ENCODE measurements at places on chromosomes 2 and 18. TPM values are rescaled to one million over a fixed set of nuclear protein-coding genes. Genes with fewer than 3 reads are reported as not detected.

DNA sequence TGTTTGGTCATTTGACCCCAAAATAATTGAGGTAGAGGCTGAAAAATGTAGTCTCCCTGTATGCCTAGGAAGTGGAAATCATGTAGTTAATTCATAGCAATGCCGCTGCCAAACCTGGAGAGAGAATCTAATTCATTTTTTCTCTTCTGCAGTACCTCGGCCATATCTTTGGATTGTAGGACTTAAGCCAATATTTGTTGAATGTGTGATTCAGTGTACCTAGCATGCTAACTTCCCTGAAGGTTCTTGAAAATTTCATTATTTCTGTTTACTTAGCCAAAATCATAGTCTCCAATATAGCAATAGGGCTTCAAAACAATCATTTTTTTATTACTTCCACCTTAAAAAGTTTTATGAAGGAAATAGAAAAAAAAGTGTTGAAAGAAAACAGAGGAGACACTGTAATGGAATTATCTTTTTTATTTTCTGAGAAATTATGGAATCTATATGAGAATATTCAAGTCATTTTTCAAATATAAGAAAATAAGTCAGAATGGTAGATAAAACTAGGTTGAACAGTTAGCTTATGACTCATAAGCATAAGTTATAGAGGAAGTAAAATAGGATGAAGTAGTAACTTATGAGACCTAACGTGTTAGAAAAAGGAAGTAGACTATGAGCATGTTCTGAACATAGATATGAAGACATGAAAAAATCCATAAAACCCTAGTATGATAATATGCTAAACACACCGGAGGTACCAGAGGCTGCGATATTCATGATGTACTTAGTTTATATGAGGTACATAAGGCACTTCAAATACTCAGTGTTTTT is 35.2 kb upstream of the CDH19 start:
- no peaks in the 10 kb centered on the region for H3K4me1 ChIP-seq
- no peak overlapping the region for H3K27ac ChIP-seq
- H3K27me3 ChIP-seq, result no peaks in the 10 kb centered on the region
- no peak overlapping the region for H3K4me3 ChIP-seq

DNA sequence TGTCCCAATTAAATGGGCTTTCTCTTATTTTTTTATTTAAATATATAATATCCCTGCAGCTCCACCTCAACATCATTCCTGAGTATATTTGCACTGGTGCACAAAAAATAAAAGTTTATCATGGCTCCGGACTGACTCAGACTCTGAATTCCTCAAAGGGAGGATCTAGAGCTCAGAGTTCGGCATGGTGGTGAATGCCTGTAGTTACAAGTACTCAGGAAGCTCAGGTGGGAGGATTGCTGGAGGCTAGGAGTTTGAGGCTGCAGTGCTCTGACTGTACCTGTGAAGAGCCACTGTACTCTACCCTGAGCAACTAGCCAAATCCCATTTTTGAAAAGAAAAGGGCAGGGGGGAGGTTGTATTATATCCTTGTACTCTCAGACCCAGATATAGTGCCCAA is 52.8 kb upstream of the NRXN1 start:
- H3K27ac ChIP-seq, result no peak overlapping the region
- H3K4me3 ChIP-seq, result no peak overlapping the region
- H3K27me3 ChIP-seq, result no peaks in the 10 kb centered on the region

Gene SERPINB4
- total RNA-seq, result not detected

- H3K4me3 ChIP-seq, result no peak overlapping the region
- H3K36me3 ChIP-seq, result no peaks in the 10 kb centered on the region
- H3K27me3 ChIP-seq, result no peaks in the 10 kb centered on the region
- H3K27ac ChIP-seq, result no peak overlapping the region
These were observed 484.7 kb upstream of the NRP2 start for GRCh38 chr2:205197468-205198139.

DNA sequence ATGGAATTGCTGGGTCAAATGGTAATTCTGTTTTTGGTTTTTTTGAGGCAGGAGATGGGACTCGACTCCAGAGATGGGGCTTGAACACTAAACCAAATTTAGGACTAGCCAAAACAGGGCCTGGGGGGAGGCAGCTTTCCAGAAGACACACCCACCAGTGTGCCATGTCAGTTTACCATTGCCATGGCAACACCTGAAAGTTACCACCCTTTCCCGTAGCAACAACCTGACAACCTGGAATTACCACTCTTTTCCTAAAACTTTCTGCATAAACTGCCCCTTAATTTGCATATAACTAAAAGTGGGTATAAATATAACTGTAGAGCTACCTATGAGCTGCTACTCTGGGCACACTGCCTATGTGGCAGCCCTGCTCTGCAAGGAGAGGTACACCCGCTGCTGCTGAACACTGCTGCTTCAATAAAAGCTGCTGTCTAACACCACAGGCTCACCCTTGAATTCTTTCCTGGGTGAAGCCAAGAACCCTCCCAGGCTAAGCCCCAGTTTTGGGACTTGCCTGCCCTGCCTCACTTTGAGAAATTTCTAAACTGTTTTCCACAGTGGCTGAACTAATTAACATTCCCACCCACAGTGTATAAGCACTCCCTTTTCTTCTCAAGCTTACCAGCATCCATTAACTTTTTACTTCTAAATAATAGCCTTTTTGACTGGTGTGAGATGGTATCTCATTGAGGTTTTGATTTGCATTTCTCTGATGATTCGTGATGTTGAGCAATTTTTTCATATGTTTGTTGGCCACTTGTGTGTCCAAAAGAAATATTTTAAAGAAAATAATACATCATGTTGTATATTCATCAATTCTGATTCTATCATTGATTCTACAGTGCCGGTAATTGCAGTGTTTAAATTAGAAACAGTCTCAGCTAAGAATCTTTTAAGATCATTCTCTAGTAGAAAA is 10.6 kb downstream of the CDK15 start:
- H3K27me3 ChIP-seq, result peaks cover 7% of the 10 kb centered on the region
- DNase-seq, result no peak
- H3K4me3 ChIP-seq, result no peak overlapping the region
- H3K4me1 ChIP-seq, result no peaks in the 10 kb centered on the region
- no peaks in the 10 kb centered on the region for H3K36me3 ChIP-seq

Gene SOX11
- not detected for total RNA-seq

Gene TTC31
- total RNA-seq, result 24.6 TPM

DNA sequence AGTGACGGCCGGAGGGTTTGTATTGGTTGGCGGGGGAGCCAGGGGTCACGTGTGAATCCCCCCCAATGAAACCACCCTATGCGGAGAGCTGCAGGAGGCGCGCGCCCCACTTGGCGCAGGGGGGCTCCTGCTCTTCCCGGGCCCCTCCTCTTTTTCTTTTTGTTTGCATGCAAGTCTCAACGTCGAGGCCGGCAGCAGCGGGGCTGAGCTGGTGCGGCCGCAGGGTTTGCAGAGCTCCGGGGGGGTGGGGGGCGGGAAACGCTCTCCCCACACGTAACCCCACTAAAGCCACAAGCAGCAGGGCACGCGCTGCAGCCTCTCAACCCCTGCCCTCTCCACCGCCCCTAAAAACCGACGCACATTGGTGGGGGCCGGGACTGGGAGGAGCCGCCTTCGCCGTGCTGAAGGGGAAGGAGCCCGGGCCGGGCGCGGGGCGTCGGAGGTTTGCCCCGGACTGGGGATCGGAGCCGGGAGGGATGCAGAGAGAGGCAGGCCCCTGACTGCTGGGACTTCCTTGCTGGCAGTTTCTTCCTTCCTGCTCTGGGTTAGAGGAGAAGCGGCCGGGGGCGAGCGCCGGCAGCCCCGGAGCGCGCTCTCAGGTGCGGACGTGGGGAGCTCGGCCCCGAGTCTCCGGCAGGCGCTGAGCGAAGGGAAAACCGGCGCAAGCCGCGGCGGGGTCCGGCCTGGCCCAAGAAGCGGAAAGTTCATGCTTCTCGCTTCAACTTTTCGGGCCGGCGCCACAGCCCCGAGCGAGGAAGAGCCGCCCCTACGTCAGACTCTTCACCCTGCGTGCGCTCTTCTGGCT is 864 bp downstream of the LBH start:
- H3K4me1 ChIP-seq, result peaks cover 66% of the 10 kb centered on the region
- H3K36me3 ChIP-seq, result peaks cover 38% of the 10 kb centered on the region
- peak; percentile 79 for DNase-seq

Gene SIGLEC15
- not detected for total RNA-seq

- no peaks in the 10 kb centered on the region for H3K36me3 ChIP-seq
- no peak overlapping the region for H3K4me3 ChIP-seq
- DNase-seq, result no peak
These were observed 139.0 kb upstream of the ETAA1 start for GRCh38 chr2:67258122-67258521.

GRCh38 chr18:13811993-13812392 is 12.0 kb upstream of the MC5R start:
- H3K27me3 ChIP-seq, result peaks cover 2% of the 10 kb centered on the region
- no peaks in the 10 kb centered on the region for H3K4me1 ChIP-seq
- H3K27ac ChIP-seq, result no peak overlapping the region
- no peaks in the 10 kb centered on the region for H3K36me3 ChIP-seq
- H3K4me3 ChIP-seq, result no peak overlapping the region

DNA sequence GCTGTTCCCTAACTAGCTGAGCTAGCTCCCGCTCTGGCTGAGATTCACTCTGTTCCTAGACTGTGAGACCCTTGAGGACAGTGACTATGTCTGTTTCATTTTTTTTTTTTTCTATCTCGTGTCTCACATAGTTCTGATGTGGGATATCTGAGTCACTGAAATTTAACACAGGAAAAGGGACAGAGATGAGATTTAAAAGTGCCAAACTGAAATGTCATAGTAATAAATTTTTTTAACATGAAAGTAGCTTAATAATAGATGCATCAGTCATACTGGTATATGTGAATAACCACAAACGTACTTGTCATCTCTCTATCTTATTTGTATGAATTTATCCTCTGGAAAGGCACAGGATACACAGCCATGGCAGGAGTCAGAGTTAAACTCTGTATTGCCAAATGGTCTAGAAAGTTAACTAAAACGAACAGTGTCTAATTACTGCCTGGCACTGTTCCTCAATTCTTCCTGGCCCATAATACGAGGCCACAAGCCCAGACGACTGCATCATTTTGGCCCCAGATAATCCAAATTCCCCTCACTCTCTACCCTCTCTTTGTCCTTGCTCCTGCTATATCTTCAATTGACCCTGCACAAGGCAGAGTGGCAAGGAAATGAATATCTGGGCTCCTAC is 87.5 kb downstream of the SATB2 start:
- no peak overlapping the region for H3K27ac ChIP-seq
- H3K4me3 ChIP-seq, result no peak overlapping the region
- no peaks in the 10 kb centered on the region for H3K4me1 ChIP-seq
- no peaks in the 10 kb centered on the region for H3K36me3 ChIP-seq
- no peak for DNase-seq
- peaks cover 21% of the 10 kb centered on the region for H3K27me3 ChIP-seq
